Skeletal muscle cell (primary cell): ENCODE measurements at places on chromosomes 7 and 10.

DNA sequence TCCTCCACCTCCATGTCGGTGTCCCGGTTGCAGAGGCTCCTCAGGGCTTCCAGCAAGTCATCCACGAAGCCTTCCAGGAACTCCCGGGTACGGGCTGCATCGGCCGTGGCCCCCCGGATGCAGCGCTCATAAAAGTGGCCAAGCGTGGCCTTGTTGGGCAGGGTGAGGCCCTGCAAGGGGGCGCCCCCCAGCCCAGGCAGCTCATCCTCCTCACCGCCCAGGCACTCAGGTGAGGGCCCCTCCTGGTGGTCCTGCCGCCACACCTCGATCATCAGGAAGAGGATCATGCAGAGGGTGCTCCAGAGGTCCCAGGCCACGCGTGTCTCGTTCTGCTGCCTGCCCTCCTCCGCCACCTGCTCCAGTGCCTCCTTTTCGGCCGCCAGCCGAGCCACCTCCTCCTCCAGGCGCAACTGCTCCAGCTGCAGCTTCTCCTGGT is 22.8 kb downstream of the ITPRIP start:
- no peak for DNase-seq

DNA sequence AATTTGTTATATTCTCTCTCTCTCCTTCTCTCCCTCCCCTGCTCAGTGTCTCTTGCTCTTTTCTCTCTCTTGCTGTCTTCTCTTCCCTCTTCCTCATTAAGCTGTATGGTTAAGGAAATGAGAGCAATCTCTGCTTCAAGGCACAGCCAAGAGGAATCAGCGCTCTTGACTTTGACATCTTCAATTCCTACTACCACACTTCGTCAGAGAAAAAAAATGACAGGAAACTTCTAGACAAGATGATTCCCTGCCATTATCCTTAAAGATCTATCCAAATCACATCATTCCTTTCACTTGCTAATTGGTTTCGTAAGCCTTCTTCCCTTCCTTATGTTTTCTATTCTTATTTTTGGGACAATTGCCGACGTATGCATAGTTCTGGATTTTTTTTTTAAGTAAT is 425.0 kb downstream of the KCNMA1 start:
- no peak for DNase-seq

DNA sequence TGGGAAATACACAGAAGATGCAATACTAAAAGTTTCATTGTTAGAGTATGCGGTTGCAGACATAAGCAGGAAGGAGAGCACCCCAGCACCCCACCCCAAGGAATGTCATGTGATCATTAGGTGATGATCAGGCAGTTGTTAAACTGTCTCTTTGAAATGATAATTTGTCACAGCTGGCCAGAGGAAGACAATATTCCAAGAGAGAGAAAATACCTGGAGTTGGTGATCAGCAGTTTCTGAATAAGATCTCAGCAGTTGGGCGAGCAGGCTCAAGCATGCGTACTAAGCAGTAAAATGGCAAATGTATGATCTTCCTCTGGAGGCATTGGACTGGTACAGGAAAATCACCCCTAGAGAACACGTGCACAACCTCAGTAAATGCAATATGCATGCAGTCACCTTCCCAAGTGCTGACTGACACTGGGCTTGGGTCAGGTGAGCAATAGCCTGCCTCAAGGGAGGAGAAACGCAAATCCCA is 250.1 kb upstream of the MBL2 start:
- no peak for DNase-seq

GRCh38 chr10:30832001-30832748 is 199.5 kb downstream of the ZNF438 start:
- DNase-seq: no peak

DNA sequence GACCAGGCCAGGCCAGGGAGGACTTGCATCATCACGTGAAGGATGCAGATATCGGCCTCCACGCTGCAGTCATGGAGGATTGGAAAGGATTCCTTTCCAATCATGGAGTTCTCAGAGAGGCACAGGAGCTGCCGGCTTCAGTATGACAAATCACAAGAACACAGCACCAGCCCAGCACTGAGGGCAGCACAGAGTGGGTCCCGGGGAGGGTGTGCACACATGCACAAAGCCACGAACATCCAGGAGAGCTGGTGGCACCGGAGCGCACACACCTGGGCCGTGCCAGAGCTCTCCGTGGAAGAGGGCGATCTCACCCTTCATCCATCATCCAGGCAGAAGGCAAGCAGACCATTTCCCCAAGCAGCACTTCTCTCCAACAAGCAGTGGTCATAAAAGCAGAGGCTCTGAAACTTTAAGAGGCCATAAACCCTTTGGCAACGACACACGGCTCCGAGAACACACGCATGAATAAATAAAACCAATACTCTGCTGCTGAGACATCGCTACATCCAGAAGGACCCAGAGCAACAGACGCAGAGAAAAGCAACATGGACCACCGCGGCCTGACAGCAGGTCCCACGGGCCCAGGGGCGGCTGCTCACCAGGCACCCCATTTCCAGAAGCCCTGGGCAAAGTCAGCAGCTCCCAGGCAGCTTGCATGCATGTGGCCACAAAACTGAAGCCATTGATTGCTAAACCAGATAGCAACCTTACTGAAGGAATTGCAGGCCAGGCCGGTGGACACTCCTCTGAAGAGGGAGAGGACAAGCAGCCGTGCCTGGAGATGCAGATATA is 180.8 kb downstream of the USP6NL start:
- DNase-seq: no peak

DNA sequence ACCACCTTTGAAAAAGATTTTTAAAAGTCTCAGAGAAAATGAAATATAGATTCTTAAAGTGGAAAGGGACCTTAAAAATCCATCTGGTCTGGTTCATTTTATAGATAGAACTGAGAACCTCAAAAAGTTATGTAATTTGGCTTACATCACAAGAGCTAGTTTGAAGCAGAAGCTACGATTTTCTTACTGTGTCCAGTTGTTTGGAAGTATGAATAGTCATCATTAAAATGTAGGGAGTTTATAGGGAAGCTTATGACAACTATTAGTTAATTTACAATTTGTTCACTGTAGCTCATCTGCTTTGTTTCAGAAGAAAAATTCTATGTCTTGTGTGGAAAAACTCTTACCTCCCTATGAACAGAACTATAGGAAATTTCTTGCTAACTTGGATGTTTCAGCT is 26.9 kb downstream of the ZEB1 start:
- no peak for DNase-seq

DNA sequence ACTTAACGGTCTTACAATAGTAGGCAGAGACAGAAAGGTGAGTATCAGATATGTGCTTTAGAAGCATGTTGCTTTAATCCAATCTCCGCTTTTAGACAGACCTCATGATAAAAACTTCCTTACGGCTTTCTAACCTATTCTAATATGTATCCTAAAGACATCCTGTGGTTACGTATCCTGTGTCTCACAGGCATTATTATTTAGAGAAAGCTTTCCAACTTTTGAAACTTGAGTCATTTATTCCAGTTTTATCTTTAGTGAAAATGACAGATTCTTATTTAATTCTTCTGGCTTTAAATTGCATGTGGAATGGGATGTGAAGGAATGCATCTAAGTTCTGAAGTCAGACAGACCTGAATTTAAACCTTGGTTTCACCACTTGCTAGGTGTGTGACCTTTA is 118.9 kb downstream of the OTUD1 start:
- DNase-seq: no peak

GRCh38 chr7:66362136-66362535 is 157.0 kb downstream of the TPST1 start:
- DNase-seq: no peak

DNA sequence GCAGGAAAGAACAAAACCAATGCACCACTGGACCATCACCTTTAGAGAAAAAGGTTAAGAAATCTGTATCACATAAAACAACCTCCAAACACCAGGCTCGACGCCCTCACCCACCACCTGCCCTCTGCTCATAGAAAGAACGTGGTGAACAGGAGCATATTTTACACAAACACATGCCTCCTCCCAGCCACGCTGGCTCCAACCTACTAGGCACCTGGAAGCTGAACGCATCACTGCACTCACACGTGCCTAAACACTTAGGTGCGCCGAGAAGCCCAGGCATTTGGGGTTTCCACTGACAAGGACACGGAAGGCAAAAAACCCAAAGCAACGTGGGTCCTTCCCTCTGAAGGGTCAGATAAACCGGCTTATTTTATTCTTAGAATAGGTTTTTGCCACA is 56.0 kb downstream of the PTPRN2 start:
- no peak for DNase-seq

GRCh38 chr7:56250135-56250534 is 133.9 kb upstream of the NUPR2 start:
- no peak for DNase-seq

GRCh38 chr10:63596924-63597323 is 75.7 kb downstream of the REEP3 start:
- no peak for DNase-seq

DNA sequence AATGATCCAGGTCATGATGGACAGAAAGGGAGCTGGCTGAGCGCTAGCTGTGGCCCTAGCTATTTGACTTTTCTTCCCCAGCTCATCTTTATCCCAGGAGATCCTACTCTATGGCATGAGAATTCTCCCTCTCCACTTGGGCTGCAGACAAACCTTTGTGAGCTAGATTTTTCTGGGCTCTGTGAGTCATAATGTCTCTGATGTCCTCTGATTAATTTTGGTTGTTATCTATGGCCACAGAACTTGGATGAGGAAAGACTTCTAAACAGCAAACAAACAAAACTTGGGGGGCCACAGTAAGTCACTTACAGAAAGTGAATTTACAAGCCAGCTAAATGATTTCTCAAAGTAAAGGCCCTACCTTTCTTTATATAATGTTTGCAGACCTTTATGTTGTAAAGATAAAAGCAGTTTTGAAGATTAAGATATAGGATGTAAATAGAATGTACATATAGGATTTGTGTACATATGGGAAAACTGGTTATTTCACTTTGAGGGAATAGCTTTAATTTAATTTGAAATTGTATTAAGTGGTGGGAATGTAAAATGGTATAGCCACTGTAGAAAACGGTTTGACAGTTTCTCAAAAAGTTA is 10.4 kb downstream of the ABLIM1 start:
- no peak for DNase-seq

GRCh38 chr10:7541137-7542087 is 125.4 kb downstream of the ITIH5 start:
- no peak for DNase-seq

DNA sequence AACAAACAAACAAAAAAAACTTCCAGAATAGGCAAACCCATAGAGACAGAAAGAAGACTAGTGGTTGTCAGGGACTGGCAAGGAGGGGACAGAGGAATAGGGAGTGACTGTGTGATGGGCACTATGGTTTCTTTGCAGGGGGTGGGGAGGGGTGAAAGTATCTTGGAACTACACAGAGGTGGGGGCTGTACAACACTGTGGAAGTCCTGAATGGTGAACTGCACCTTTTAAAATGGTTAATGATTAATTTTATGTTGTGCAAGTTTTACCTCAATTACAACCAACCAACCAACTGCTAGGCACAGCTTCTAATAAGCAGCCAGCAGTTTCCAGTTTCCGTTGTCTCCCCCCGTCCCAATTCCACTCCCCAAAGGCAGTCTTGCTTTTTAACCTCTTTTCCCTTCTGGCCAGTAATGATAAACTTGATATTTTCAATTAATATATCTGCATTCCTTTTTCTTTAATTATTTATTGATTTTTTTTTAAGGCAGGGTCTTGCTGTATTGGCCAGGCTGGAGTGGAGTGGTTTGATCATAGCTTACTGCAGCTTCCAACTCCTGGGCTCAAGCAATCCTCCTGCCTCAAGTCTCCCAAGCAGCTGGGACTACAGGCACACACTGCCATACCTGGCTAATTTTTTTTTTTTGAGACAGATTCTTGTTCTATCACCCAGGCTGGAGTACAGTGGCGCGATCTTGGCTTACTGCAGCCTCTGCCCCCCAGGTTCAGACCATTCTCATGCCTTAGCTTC is 46.8 kb downstream of the HIP1 start:
- DNase-seq: no peak

- no peak for DNase-seq
Measured at GRCh38 chr10:89469517-89469916, 55.1 kb downstream of the IFIT5 start.

GRCh38 chr10:58326967-58327381 is 7.8 kb upstream of the UBE2D1 start:
- no peak for DNase-seq

DNA sequence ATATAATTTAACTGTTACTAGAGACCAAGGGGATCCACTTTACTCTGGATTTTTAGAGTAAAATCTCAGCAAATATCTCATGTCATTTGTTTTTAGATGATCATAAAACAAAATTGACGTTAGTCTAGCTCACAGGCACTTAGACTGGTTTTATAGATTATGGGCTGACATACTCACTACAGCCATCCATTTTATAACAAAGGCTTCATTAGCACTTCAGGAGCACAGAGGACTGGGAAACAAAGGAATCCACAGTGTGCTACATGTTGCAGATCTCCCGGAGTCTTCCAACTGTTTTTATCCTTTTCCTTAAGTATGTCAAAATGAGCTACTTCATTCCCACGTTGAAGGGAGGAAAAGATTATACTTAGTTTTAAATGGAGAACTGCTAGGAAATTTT is 15.9 kb upstream of the SCRN1 start:
- no peak for DNase-seq

DNA sequence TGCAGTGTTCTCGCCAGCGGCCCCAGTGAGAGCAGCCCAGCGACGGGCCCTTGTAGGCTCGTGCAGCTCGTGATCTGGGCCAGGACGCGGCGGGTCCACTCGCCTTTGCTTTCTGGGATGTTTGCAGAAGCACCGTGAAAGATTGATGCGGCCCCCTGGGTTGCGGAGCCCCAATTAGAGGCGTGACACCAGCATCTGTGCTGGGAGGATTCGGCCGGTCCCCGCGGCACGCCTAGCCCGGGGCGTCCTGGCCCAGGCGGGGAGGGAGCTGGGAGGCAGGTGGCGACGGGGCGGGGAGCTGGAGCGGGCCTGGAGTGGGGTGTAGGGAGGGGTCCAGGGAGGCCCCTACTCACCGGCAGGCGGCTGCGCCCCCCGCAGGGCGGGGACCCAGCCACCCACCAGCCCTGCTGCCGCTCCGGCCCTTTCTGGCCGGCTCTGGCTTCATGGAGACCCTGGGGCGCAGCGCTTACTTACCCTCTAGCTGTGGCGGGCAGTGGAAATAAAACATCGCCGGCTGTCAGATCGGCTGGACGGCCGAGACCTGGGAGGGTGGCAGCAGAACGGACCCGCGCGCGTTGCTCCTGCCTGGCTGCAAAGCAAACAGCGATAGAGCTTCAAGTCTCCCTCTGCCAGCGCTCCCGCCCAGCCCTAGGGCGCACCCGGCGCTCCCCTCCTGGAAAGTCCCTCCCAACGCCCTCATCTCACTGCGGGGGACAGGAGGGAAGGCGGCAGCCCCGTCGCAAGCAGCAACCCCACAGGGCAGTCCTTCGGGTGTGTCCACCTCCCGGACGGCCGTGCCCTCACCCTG is 752 bp downstream of the DRGX start:
- DNase-seq: no peak

GRCh38 chr7:25259487-25260243 is 31.4 kb upstream of the NPVF start:
- DNase-seq: peak; percentile 52
